NCI-H748 treated with DMSO at 0.1 percent for 48 hours (cell line): ENCODE measurements at places on chromosomes 2 and 18.

- DNase-seq = peak; percentile 29
These were observed 27.0 kb downstream of the SKA1 start for GRCh38 chr18:50401888-50402287.

DNA sequence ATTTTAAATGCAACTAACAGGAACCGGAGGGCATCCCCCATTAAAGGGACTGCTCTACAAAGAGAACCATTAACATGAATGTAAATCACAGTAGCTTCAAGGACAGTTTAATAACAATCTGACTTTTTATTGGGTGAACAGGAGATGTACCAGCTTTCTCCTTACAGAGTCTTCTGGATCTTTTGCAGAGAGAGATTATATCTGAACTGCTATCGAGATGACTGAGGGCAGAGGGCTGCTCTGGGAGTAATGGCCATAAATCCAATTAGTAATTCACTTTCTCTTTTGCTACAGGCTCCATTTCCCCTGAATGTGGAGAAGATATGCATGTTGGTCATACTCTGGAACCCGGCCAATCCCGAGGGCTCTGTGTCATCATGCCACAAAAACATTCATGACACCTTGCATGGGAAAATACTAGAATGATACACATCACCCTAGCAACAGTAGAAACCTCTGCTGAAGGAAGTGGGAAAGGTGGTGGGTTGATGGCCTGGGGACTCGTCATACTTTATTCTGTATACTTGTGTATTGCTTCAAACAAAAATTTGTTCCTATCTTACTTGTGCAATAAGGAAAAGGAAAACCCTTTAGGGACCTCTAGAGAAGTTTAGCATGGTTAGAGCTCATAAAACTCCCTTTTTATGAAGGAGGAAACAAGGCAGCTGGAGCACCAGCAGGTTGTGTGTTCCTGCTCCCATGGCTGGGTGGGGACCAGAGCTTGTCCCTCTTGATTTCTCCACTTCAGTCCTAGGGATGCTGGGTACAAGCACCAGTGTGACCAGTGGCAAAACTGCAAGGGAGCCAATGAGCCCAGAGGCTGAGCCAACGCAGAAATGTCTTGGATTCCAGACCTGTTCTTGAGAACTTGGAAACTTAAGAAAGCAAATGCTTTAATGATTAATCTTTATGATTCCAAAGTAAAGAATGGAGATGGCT is 26.0 kb downstream of the CTAGE1 start:
- DNase-seq = no peak

- no peak for DNase-seq
These were observed 153.0 kb downstream of the NRP2 start for GRCh38 chr2:205835251-205835791.

- DNase-seq = no peak
These were observed 4.1 kb downstream of the ITGA6 start for GRCh38 chr2:172431463-172431862.

DNA sequence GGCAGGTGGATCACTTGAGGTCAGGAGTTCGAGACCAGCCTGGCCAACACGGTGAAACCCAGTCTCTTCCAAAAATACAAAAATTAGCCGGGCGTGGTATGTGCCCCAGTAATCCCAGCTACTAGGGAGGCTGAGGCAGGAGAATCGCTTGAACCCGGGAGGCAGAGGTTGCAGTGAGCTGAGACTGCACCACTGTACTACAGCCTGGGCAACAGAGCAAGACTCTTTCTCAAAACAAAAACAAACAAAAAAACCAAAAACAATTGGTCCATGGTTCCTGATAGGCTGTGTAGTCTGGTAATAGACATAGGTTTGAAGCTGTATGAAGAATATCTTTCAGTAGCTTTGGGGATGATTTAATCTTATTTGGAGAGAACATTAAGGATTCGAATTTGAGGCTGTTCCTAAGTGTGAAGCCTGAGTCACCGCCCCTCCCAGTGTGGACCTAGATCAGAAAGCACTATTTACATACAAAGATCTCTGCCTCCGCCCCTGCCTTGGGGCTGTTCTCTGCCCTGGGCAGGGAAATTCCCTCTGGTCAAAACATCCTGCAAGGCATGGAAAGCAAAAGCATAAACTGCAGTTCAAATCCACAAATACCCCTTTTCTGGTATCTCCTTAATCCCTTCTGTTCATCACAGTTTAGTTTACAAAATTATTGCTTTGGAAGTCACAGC is 52.8 kb upstream of the PMAIP1 start:
- no peak for DNase-seq

GRCh38 chr2:47488870-47489584 is 86.1 kb downstream of the MSH2 start:
- DNase-seq = no peak

DNA sequence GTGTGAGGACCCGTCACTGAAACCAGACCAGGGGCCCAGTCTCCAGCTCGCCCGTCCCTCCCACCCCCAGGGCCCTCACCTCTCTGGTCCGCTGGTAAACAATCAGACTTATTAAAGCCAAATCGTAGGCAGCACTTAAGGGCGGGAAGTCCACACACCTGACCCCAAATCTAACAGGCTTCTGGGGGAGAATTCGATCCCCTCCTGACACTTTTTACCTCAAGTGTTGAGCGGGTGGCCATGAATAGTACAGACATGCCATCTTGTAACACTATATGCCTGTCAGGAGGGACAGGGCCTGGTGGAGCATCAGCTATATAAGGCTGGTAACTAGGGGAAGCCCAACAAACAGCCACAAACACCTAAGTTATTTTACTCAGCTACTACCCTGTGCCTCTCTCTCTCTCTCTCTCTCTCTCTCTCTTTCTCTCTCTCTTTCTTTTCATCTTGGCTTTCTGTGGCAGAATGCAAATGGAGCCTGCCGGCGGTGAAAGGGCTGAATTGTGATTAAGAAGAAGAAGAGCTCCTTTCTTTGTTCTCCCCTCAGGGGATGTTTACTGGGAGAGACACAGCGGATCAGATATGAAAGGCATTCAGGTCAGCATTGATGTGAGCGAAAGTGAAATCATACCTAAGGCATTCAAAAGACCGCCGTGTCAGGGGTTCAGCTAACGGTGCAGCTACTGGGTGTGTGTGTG is 9.5 kb downstream of the ZEB2 start:
- no peak for DNase-seq

DNA sequence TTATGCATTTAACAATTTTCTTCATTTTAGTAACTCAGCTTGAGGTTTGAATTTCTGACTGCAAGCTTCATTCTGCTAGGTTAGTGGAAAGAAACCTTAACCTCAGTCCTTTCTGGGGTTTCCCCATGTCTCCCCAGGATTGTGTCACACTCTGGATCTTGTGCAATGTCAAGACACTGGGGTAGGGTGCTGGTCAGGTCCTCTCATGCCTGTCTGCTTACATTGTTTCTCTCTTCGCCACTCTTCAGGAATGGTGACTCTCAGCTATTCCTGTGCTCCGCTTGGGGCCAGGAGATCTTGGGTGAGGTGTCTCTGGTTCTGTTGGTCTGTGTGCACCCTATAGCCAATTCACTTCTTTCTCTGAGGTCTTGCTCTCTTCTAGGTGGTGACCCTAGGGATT is 23.9 kb downstream of the CTLA4 start:
- no peak for DNase-seq

DNA sequence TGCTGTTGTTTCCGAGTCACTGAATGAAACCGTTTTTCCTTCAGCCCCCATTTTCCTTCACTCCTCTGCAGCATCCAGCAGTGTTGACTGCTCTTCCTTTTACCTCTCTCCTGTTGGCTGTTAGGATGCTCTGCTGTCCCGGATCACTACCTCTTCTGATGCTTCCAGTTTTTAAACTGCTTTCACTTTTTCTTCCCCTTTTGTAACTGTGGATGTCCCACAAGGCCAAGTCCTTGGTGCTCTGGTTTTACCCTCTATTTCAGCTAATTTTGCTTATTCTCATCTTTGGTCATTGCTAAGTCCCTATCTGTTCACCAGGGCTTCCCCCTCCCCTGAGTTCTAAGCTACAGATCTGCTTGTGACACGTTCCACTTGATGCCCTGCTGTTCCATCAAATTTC is 39.4 kb upstream of the MAP4K3 start:
- no peak for DNase-seq

DNA sequence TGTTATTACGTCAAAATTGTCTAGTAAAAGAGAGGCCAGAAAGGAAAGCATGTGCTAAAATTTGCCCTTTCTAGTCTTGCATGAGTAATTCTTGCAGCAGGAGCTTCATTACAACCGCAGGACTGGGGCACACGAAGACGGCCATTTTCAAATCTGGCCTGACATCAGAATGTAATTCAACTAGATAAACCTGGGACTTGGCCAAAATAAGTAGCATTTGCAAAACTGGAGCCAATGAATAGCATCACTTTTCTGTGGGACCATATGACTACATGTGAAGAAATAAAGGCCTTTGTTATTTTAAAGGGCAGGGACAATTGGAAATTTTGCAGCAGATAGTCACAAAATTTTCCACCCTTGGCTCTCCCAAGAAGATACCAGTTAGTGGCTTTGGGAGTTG is 3.0 kb upstream of the FZD7 start:
- DNase-seq = no peak

DNA sequence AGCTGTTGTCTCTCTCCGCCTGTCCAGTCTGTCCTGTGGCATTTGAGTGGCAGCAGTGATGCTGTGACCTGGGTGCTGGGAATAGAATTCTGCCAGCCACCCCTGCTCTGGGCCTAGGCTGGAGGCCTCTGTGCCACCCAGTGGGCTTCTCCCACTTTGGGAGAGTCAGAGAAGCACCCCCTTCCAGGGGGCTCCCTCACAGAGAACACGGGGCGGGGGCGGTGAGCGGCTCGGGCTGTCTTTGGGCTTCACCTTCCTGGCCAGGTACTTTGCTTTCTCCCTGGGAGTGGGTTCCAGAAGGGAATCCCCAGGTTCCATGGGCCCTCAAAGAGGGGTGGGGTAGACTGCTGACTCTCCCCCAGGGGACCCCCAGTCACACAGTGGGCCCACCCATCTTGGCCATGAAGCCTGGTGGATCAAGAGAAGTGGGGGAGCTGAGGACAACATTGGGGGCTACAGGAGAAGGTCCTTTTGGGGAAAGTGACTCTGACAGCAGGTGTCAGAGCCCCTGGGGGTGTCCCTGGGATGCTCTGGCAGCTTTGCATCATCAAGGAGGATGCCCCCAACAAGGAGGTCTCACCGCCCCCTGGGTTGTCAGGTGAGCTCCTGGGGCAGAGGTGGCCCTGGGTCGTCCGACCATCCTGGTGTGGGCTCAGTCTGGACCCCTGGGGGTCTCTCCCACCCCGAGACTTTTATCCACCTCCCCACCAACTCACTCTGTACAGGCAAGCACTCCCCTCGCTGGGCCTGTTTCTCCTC is 18.8 kb upstream of the BOK start:
- DNase-seq = no peak

DNA sequence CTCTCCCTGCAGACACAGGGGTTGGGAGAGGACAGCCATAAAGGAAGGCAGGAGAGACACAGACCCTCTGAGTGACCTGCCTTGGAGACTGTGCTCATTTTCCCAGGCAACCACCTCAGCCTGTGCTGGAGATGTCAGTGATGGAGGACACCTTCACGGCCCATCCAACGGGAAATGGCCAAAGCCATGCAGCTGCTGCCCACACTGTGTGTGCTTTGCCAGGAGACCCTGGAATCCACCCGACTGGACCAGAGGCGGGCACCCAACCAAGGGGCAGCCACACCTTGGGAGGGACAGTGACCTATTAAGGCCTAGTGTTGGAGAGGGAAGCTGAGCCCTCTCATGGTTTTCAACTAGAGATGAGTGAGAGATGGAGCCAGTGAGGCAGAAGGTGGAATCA is 192.5 kb downstream of the SMAD2 start:
- DNase-seq = no peak

GRCh38 chr18:70329071-70329470 is 40.2 kb downstream of the SOCS6 start:
- no peak for DNase-seq

DNA sequence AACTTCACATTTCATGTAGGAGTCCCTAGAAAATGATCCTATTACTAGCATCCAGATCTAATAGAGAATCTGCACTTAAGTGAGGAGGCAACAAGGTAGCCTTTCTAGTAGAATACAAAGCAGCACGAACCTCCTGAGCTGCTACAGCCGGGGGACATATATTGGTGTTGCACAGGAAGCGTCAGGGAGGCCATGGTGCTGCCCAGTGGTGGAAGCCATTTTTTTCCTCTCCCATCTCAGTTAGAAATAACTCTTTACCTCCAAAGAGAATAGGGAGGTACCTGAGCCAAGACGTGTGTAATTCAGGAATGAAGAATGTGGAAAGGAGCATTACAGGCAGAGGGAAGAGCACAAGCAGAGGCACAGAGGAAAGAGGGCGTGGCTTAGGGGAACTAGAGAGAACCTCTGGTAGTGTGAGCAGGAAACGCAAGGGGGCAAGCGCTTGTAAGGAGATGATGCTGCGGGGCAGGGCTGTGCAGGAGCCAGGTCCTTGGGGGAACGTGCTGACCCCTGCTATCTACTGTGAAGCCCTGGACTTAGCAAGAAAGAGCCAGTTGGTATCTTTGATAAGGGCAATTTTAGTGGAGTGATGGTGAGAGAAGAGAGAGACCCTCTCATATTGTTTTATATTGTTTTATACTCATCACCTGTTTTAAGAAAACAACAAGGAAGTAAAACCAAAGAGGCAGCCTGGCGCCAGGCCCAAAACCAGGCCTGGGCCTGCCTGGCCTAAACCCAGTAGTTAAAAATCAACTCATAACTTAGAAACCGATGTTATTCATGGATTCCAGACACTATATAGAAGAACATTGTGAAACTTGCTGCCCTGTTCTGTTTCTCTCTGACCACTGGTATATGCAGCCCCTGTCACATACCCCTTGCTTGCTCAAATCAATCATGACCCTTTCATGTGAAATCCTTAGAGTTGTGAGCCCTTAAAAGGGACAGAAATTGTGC is 50.0 kb upstream of the TTC39C start:
- DNase-seq = no peak

GRCh38 chr2:218407717-218408116 is 8.0 kb downstream of the CTDSP1 start:
- no peak for DNase-seq

DNA sequence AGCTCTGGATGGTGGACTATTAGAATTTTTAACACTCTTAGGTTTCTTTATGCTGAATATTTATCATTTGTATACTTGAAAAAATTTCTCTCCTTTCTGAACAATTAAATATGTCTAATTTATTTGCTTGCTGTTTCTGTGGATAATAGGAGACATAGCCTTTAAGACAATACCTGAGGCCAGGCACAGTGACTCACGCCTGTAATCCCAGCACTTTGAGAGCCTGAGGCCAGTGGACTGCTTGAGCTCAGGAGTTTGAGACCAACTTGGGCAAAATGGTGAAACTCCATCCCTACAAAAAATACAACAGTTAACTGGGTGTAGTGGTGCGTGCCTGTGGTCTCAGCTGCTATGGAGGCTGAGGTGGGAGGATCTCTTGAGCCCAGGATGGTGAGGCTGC is 54.7 kb downstream of the FAM117B start:
- DNase-seq = no peak

DNA sequence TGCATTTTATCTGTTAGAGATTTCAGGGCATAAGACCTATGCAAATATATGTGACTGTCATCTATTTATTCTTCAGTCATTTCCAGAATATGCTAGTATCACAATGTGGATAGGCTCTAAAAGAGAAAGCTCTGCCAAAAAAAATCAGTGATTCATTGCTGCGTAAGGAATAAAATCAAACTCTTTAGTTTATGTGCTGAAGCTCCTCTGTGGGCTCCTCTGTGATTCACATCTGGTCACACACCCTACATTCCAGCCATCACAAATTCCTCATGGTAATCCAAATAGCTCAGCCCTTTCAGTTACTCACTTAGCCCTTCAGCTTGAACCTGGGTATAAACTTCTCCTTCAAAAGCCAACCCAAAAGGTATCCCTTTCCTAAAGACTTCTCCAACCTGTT is 21.4 kb downstream of the DLGAP1 start:
- DNase-seq = no peak

- DNase-seq = no peak
These were observed 53.8 kb upstream of the ASB18 start for GRCh38 chr2:236317938-236318396.

GRCh38 chr18:67794521-67794920 is 278.0 kb upstream of the DSEL start:
- no peak for DNase-seq
